ENCODE measurements at places on chromosomes 1 and 21.

DNA sequence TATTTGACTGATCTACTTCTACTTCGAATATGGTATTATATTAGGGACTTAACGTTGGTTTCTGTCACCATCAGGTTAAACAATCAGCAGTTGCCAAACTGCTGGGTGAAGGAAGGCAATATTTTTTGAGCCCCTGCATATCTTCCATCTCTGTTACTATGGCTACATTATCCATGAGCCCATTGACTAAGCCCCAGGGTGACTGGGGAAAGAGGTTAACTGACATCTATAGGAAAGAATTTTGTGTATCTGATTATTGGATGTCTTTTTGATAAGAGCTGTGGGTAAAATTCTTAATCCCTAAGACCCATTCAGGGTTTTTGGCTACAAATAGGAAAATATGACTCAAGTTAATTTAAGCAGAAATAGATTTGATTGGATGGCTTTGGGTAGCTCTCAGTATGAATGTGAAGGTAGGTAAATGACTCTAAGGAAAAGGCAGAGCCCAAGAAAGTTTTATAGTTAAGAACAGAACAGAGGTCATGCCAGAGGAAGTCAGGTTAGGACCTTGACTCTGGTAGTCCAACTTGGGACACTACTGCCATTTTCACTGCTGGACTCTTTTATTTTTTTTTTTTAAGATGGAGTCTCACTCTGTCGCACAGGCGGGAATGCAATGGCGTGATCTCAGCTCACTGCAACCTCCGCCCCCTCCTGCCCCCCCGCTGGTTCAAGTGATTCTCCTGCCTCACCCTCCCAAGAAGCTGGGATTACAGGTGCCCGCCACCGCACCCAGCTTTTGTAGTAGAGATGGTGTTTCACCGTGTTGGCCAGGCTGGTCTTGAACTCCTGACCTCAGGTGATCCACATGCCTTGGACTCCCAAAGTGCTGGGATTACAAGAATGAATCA is 8.9 kb upstream of the XPR1 start:
- DNase-seq, result no peak

- DNase-seq, result no peak
Measured at GRCh38 chr1:193538003-193538354, 351.6 kb upstream of the B3GALT2 start.

GRCh38 chr1:73980324-73981040 is 217.5 kb downstream of the LRRIQ3 start:
- no peak for DNase-seq

GRCh38 chr1:36557041-36558000 is 74.6 kb upstream of the CSF3R start:
- DNase-seq, result no peak

DNA sequence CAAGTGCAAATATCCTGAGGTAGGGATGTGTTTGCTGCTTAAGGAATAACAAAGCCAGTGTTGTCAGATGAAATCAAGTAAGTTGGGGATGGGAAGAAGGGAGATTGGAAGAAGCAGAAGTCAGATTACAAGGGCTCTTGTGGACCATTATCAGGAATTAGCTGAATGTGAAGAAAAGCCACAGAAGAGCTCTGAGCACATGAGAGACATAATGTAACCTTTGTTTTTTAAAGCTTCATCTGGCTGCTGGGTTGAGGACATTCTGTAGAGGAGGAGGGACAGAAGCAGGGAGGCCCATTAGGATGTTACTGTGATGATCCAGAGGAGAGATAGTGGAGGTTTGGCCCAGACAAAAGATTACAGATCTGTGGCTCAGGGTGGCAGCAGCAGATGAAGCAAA is 111.7 kb downstream of the DUSP10 start:
- no peak for DNase-seq

- DNase-seq, result no peak
Measured at GRCh38 chr1:25918615-25919014, 12.4 kb upstream of the STMN1 start.

- no peak for DNase-seq
Measured at GRCh38 chr1:11134898-11135266, 35.2 kb upstream of the EXOSC10 start.

DNA sequence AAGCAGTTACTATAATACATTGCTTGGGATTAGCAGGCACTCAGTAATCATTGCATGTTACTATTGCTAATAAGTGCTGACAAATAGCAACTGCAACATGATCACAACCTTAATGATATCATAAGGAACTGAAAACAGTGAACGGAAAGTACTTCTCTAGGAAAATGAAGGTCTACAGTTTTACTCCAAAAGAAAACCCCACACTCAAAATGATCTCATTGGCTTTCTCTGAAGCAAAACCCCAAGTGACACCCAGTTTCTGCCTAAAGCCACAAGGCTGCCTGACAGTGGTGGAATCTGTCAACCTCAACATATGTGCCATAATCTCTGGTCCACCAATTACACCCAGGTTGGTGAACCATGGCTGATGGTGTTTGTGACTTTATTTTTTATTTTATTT is 137.6 kb downstream of the PTGER3 start:
- DNase-seq, result no peak

- DNase-seq, result no peak
Measured at GRCh38 chr1:115544131-115544530, 97.6 kb upstream of the VANGL1 start.

- no peak for DNase-seq
Measured at GRCh38 chr1:60171801-60172200, 98.2 kb upstream of the C1orf87 start.

GRCh38 chr1:185250063-185250462 is 67.0 kb downstream of the IVNS1ABP start:
- no peak for DNase-seq

- DNase-seq, result no peak
Measured at GRCh38 chr1:203129501-203130231, 2.1 kb downstream of the ADORA1 start.

DNA sequence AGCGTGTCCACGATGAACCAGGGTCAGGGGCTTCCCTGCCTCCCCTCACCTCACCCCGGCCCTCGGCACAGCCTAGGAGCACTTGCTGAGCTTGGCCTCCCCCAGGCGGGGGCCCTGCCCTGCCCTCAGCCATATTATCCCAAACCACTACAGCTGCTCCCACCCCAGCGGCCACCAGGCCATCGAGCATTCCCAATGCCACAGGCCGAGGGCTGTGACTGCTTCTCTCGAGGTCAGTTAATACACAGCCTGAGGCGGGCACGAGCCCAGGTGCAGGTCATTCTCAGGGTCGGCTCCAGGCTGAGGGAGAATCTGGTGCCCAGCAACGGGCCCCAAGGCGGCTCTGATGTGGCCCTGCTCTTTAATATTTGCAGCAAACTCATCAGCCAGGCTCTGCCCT is 8.4 kb upstream of the GPR153 start:
- no peak for DNase-seq

DNA sequence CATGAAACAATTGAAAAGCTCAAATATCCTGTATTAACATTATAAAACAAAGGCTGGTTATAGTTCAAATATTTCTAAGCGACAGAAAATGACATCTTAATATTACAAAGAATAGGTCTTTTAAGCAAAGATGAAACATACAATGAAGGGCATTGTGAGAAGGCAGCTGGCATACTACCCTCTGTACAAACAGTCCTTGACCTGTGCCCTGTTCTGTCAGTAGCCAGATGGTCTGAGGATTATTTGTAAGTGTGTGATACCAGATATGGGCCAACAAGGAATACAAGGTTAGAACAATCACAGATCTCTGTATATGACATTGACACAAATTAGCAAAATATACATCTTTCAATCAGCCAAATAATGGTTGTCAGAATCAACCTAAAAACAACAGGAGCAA is 1350.4 kb downstream of the AMY1C start:
- no peak for DNase-seq

DNA sequence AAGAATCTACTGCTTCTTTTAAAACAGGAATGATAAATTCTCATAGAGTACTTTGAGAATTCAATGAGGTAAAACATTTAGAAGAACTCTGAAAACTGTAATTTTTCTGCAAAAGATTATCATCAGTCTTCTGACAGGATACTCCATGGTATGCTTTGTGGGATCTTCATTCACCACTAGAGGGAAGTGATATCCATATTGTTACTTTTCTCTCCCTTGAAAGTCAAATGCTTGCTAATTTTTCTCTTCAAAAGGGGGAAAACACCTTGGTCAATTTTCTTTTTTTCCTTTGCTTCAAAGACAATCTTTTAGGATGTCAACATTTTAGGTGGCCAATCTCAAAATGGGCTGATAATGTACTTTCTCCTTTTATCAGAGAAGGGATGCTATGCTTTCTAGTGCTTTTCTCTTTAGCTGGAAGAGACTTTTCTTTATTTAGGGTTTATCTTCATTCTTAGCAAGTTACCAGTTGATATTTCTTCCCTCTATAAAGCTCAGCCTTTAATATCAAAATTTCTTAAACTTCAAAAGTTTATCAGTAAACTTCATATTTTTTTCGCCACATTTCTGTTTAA is 95.5 kb downstream of the NEGR1 start:
- DNase-seq, result no peak

DNA sequence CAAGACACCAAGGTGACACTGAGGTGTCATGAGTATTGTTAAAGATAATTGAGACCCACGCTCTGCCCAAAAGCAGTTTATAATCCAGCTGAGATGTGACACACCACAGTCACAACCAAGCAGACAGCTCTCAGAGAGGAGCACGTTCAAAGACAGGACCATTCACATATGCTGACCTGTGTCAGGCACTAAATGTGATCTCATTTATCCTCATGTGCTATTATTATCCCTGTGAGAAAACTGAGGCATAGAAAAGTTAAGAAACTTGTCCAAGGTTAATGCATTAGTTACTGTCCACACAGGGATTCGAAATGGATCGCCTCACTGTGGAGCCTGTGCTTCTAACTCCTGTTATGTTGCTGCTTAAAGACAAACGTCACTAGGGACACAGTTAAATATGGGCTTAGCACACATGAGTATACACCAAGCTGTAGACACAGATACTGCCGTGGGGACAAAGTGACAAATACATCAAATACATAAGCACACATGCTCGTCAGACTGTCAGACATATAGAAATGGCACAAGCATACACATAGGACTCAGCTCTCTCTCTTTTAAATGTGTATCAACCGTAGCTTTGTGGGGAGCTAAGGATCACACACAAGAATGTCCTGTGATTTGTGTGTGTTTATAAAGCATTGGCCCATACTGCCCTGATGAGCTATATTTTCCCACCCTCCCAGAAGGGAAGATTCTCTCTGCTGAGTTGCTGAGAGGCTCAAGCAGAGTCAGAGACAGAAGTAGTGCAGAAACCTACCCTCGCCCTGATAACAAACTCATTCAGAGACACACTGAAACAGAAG is 3.5 kb upstream of the IGSF8 start:
- DNase-seq, result no peak

DNA sequence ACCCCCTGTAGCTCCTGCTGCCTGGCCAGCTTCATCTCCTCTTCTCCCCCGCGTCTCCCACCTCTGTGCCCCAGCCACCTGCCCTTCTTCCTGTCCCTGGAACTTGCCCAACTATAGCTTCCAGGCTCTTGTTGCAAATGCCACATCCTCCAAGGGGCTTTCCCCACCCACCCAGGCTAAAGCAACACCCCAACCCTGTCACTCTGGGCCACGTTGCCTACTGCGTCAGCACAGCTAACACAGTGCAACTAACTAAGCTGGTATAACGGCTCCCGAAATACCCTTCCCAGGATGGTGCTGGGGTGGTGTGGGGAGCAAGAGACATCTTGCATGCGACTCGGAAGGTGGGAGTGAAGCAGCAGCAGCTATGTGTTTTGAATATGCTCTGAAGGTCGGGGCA is 19.7 kb downstream of the CAMK2N1 start:
- DNase-seq, result no peak

- DNase-seq, result no peak
Measured at GRCh38 chr1:232973652-232974611, 23.5 kb downstream of the NTPCR start.

DNA sequence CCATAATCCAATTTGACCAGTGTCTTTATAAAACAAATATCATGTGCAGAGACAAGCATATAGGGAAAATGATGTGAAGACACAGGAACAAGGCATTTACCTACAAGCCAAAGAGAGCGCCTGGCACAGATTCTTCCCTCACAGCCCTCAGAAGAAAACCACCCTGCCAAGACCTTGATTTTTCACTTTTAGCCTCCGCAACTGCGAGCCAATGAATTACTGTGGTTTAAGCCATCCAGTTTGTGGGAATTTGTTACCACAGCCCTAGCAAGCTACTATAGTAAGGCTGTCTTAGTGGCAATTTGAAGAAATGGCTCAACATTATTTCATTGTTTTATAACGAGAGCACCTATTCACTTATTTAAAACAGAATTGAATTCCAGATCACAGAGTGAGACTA is 85.7 kb upstream of the CCDC190 start:
- DNase-seq, result no peak

- DNase-seq, result no peak
Measured at GRCh38 chr1:33296824-33297223, 24.1 kb downstream of the A3GALT2 start.

DNA sequence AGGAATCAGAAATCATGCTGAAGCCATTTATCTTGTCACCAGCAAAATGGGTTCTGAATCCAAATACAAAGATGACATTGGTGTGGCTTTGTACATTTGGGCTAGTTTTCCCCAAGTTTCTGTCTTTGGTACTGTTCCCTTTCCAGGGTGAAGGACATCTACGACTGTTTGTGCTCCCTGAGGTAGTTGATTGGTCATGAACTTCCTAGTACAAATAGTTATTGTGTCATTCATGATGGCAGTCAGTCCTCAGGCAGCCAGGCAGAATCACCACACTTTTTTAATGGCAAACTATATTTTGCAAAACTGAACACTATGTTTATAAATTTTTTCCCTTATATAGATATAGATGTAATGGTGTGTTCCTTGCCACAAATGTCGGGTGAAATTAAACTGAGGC is 46.0 kb downstream of the CEP350 start:
- DNase-seq, result no peak

DNA sequence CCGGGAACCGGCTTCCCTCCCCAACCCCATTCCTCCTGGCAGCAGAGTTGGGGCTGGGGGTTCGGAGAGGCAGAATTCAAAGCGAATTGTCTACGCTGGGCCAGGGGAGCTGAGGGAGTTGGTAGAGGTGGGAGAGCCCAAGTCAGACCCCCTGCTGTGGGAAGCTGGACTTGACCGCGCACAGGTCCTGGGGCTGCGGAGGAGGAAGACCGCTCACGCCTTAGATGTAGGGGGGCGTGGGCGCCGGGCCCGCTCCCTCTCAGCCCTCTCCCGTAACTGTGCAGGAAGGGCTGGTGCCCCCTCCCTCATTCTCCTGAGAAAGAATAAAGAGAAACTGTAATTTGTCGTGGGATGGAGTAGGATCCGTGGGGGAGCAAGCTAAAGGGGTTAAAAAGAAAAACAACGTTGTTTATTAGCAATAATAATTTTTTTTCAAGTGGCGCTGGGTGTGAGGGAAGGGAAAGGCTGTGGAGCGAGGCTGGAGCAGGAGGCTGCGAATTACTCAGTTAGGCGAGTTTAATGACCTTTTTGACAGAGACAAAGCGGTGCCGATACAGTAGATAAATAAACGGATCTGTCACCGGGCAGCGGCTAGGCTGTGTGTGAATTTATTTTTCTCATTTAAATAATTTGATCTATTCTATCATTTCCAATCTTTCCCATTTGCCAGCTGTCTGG is 838 bp upstream of the GRIK3 start:
- no peak for DNase-seq

GRCh38 chr21:21165063-21165645 is 166.9 kb downstream of the NCAM2 start:
- DNase-seq, result no peak
